ENCODE measurements at places on chromosomes 6 and 20.

GRCh38 chr6:138105880-138106664 is 1.1 kb downstream of the PERP start:
- DNase-seq, result no peak

- no peak for DNase-seq
These were observed 79.1 kb downstream of the SNAP25 start for GRCh38 chr20:10297684-10298240.

GRCh38 chr6:2196079-2196679 is 49.2 kb downstream of the GMDS start:
- DNase-seq, result no peak

- DNase-seq, result no peak
These were observed 43.4 kb upstream of the ATXN1 start for GRCh38 chr6:16804546-16805242.

DNA sequence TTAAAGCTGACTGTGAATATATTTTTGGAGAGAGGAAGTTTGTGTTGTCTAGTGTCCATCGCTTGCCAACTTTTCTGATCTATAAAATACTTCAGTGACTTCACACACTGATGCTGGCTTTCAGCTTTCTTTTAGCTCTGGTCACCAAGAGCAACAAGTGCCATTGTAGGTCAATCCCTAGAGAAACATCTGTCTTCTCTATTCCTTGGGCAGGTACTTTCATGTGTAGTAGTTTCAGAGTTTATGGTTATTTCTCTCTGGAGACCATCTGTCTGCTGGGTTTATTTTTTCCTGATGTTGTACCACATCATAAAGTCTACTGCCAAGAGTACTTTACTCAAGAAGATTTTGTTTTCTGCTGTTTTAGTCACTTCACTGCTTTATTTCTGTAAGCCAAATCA is 249.9 kb downstream of the KHDC1L start:
- no peak for DNase-seq

GRCh38 chr6:72084992-72085569 is 198.7 kb downstream of the RIMS1 start:
- no peak for DNase-seq

DNA sequence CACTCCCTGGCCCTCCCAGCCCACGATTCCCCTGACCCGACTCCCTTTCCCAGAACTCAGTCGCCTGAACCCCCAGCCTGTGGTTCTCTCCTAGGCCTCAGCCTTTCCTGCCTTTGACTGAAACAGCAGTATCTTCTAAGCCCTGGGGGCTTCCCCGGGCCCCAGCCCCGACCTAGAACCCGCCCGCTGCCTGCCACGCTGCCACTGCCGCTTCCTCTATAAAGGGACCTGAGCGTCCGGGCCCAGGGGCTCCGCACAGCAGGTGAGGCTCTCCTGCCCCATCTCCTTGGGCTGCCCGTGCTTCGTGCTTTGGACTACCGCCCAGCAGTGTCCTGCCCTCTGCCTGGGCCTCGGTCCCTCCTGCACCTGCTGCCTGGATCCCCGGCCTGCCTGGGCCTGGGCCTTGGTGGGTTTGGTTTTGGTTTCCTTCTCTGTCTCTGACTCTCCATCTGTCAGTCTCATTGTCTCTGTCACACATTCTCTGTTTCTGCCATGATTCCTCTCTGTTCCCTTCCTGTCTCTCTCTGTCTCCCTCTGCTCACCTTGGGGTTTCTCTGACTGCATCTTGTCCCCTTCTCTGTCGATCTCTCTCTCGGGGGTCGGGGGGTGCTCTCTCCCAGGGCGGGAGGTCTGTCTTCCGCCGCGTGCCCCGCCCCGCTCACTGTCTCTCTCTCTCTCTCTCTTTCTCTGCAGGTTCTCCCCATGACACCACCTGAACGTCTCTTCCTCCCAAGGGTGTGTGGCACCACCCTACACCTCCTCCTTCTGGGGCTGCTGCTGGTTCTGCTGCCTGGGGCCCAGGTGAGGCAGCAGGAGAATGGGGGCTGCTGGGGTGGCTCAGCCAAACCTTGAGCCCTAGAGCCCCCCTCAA is at the start of gene LTA:
Gene LTA (plus strand): TSS at position 249 of the 871 bp plus-strand sequence. CDS start 454 bp downstream, at position 703.
- no peak for DNase-seq

DNA sequence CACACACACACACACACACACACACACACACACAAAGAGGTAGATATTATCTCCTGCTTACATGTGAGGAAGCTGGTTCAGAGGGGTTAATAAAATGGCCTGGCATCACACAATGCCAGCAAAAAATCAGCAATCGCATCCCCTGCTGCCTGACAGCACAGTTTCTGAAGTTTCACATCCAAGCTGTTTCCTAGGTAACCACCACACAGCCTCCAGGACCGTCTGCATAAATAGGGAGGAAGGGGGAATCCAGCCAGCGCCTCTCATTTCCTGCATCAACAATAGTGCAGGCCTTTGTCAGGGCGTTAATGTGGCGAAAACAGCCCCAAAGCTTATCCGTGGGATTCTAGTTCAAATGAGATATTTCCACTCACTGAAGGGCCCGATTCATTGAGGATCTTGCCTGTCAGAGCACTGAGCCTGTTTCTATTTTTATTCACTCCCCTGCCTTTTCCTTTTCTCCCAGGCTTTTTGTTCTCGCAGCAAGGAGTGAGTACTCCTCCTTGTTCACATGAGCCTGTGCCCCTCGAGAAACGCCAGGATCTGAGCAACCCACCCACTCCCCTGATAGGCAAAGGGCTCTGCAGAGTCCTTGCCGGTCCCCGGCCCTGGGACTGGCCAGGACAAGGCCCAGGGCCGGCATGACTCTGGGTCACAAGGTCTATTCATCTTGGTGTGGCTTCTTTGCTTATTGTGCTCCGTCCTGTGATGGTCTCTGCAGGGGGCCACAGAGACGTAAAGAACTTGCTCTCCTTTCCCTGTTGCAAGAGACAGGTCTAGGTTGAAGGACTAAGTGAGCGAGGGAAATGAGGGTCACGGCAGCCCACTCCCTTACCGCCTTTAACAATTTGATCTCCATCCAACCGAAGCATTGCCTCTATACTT is 32.7 kb downstream of the TUBB2B start:
- no peak for DNase-seq
